ENCODE measurements at places on chromosomes 7 and 10. TPM values are rescaled to one million over a fixed set of nuclear protein-coding genes. Genes with fewer than 3 reads are reported as not detected.
A peak's percentile ranks its signal among the peaks of the same experiment; 100 is the strongest.

Gene CALHM1
- not detected for total RNA-seq

Gene ANLN
- 46.1 TPM for total RNA-seq

Gene CUBN
- 0.76 TPM for total RNA-seq

Gene C10orf67
- total RNA-seq: 0.39 TPM

Gene PIP
- total RNA-seq: not detected

Gene TRIM50
- not detected for total RNA-seq

- no peak for DNase-seq
Measured at GRCh38 chr10:132922872-132923271, 19.5 kb downstream of the CFAP46 start.

GRCh38 chr10:104054430-104054829 is 31.2 kb downstream of the COL17A1 start:
- DNase-seq: no peak

GRCh38 chr10:646118-646524 is 43.3 kb downstream of the DIP2C start:
- DNase-seq: no peak

- DNase-seq: no peak
Measured at GRCh38 chr7:139876622-139877283, 47.7 kb downstream of the TBXAS1 start.

DNA sequence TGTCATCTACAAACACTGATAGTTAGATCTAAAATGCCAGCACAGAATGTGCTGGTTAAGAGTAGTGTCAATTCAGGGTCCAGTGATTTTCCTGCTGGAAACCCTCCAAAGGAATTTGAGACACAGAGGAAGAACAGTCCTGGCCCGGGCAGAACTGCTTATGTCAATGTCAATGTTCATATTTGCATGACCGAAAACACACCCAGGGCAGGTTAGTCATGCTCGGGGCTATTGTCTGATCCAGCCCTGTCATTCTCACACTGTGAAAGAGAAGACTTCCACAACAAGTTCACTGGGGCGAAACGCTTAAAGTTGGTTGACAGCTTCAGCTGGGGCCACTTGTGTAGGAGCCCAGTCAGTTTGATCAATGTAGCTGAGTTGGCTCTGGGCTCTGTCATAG is 139.3 kb downstream of the C1GALT1 start:
- DNase-seq: no peak

DNA sequence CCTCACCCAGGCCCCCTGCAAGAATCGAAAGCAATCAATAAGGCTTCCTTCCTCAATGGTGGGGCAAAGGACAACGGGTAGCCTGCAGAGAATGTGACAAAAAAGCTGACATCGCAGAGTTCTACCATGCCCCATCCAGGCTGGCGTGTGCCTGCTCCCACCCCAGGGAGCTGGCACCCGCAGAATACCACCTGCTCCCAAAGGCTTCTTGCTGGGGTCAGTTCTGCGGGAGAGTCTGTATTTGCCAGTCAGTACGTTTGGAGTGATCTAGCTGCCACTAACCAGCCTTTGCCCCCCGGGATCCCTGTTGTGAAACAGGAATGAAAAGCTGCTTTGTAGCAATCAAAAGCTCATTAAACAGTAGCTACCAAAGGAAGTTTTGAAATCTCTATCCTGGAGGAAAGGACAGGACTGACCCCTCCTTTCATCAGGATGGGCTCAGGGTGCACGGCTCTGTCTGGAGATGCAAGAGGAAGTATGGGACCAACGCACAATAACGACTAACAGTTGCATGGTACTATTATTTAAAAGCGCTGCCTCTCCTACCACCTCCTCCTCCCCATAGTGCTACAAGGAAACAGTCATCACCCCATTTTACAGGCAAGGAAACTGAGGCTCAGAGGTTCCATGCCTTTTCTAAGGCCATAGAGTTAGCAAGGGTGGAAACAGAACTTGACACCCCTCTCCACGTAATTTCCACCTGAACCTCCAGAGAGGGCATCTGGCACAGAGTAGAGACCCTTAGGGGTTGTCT is 67.0 kb downstream of the FGFR2 start:
- no peak for DNase-seq

DNA sequence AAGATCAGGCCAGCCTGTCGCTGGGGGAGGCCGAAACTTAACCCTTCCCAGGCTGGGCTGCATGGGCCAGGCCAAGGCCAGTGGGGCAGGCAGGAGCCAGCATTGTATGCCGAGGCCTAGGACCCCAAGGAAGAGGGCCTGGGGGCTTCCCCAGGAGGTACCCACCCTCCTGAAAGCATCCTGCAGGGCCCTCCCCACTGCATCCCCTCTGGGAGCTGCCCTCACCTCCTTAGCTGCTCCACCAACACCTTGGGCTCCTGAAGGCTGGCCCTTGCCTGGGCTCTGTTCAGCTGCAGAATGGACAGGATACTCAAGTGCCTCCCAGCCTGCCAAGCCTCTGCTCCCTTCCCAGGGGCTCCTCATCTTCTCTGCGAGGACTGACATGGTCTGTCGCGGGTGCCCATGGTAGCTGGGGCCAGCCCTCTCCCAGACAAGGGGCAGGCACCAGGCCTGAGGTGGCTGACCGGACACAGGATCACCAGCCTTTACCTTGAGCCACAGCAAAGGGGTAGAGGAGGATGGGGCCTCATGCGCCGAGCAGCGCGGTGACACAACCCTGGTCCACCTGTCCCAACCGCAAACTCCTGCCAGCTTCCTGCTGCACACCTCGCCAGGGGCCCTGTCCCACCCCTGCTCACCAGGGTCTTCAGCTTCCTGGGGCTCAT is 94.2 kb downstream of the MICALL2 start:
- DNase-seq: no peak

- no peak for DNase-seq
Measured at GRCh38 chr10:124524991-124525653, 63.5 kb downstream of the LHPP start.

DNA sequence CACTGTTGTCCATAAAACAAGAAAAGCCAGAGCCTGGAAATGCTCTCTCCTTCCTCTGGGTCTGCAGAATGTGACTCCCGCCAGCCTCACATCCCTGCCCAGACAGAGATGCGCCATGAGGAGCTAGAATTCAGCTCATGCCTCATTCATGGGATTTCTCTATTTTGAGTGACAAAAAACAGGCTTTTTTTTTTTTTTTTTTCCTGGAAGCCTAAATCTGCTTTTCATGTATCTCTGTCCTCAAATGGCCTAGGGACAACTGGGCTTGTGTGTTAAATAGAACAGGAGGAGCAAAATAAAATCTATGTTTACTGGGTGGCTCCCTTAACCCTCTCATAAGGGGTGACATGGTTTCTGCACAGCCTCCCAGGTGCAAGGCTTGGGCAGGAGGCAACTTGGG is 679.7 kb upstream of the AUTS2 start:
- DNase-seq: no peak

- peak; percentile 24 for DNase-seq
Measured at GRCh38 chr7:8295638-8296361, 33.8 kb upstream of the ICA1 start.

GRCh38 chr7:24438232-24438631 is 135.0 kb upstream of the PALS2 start:
- no peak for DNase-seq

- DNase-seq: no peak
Measured at GRCh38 chr10:128958834-128959690, 508.0 kb upstream of the MGMT start.

GRCh38 chr7:82142263-82142864 is 301.2 kb downstream of the CACNA2D1 start:
- DNase-seq: no peak

- no peak for DNase-seq
Measured at GRCh38 chr7:92665926-92666325, 75.7 kb upstream of the FAM133B start.

- no peak for DNase-seq
Measured at GRCh38 chr7:48563334-48563733, 361.0 kb upstream of the CDC14C start.

DNA sequence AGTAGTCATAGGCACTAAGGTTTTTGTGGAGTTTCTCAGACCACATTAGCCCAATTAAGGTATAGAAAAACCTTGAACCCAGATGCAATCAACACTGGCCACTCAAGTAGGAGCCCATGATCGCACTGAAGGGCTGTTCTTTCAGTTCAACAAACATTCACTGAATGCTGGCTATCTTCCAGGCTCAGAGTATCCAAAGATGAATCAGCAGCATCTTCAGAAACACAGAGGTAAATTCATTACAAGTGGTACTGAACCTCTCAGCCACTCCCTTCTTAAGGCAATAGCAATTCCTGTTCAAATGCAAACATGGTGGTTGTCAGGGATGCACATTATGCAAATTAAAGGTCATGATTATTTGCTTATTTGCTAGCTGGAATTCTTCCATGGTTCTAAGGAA is 17.1 kb downstream of the KCNK18 start:
- DNase-seq: no peak

GRCh38 chr10:76303682-76304316 is 872.4 kb downstream of the LRMDA start:
- DNase-seq: peak; percentile 4

GRCh38 chr7:12323415-12323814 is 80.2 kb downstream of the VWDE start:
- DNase-seq: no peak

- no peak for DNase-seq
Measured at GRCh38 chr10:18528292-18528691, 123.1 kb downstream of the NSUN6 start.

GRCh38 chr7:92769844-92770243 is 66.5 kb downstream of the CDK6 start:
- no peak for DNase-seq

All from activated T-cell treated with anti-CD3 and anti-CD28 coated beads, Interleukin-2, amount 50 U/mL, for 72 hours (primary cell).